ENCODE measurements at places on chromosomes 3 and 15. TPM values are rescaled to one million over a fixed set of nuclear protein-coding genes. Genes with fewer than 3 reads are reported as not detected.

GRCh38 chr15:81016489-81017068 lies 15.9 kb downstream of the TLNRD1 start:
- no peak for DNase-seq

DNA sequence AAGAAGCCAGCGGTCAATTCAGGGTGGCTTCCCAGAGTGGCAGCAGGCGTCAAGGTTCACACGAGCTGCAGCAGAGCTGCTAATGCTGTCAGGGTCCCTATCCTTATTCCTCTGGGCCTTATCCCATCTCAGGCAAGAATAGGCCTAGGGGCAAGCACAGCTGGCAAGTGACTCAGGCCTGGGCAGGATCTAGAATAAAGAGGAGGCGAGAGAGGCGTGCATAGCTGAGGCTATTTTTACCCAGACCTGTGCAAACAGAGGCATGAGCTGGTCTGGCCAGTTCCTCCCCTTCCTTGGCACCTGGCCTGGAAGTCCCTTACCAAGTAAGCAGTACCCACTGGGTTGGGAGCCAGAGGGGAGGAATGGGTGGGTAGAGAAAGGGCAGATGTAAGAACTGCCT lies 12.2 kb upstream of the VIPR1 start:
- DNase-seq: no peak

The XCR1 gene
- not detected for total RNA-seq

The RHO gene
- total RNA-seq: 0.28 TPM
